ENCODE measurements at places on chromosomes 2 and 18.
A peak's percentile ranks its signal among the peaks of the same experiment; 100 is the strongest.

DNA sequence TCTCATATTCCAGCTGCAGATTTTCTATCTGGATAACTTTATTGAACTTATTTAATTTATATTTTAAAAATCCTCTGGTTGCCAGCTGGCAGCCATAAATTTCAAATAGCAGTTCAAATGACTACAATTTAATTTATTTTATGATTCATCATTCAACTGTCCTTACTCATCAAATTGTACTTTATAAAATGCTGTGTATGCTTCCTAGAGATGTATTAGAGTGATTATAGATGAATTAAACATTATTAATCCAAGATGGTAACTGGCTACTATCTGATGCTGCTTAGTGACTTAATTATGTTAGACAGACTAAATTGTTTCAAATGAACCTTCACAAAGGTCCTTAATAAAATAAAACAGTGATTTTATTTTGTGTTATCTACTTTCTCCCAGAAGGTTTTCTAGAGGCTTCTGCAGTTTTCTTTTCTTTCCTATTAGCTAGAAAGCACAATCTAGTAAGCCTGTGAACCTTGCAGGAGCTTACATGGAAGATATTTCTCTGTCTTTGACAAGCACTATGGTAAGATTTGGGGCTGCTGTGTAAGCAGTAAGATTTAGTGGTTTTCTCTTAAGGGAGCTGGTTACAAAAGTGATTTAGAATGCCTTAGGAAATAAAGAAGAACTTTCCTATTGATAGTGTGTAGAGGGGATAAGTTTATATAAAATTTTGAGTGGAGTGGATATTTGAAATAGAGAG is 322.3 kb downstream of the FSIP2 start:
- no peak for DNase-seq

- DNase-seq = peak; percentile 38
These were observed 48.3 kb upstream of the ACAA2 start for GRCh38 chr18:49861659-49862058.

DNA sequence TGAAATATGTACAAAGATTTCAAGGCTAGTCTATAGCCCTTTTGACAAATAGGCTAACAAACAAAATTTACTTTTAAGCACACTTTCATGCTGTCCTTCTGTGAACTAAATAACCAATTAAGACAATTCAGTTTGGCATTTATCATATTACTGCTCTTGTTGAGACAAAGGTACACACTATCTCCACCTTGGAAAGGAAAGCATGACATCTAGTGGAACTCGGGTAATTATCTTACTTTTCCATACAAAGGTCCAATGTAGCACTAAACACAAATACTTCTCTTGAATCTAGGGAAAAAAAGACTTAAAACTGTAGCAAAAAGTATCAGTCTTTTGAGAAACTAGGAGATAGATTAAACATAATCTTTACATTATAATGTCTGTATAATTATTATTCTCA is 125.0 kb upstream of the CD226 start:
- no peak for DNase-seq

DNA sequence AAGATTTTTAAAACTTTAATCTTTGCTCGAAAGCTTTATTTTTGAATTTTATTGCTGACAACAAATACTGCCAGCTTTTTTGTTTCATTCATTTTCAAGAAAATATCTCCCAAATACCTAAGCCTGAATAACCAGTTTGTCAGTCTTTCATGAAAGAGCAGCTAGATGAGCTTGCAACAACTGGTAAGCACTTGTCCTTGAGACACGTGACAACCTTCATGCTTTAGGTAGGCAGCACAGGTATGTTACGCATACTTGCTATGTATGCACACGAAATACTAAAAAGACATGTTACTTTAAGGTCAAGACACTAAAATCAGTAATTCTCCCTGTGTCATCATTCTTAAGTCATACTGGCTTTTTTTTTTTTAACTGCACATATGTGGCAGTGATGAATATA is 12.3 kb downstream of the CEBPZ start:
- no peak for DNase-seq

GRCh38 chr18:35580701-35581539 is 620 bp upstream of the GALNT1 start:
- peak; percentile 69 for DNase-seq

GRCh38 chr18:62318228-62319180 is 6.6 kb upstream of the TNFRSF11A start:
- DNase-seq = no peak

- DNase-seq = peak; percentile 46
These were observed 9.5 kb downstream of the RTTN start for GRCh38 chr18:70195852-70196434.

DNA sequence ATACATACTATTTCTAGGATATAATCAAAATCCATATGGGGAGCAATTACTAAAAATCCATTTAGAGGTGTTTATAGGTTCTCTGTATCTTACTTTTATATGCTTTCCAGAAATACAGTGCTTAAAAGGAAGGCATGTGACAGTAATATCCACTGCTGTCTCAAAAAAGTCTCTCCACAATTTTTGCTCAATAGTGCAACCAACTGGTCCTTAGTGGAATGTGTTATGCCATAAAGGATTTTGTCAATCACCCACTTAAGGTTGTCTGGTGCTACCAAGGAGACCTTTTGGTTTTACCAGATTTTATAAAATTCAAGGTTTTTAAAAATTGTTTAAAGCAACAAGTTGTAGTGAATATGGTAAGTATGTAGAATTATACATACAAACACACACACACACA is 328.5 kb upstream of the DSEL start:
- DNase-seq = no peak

DNA sequence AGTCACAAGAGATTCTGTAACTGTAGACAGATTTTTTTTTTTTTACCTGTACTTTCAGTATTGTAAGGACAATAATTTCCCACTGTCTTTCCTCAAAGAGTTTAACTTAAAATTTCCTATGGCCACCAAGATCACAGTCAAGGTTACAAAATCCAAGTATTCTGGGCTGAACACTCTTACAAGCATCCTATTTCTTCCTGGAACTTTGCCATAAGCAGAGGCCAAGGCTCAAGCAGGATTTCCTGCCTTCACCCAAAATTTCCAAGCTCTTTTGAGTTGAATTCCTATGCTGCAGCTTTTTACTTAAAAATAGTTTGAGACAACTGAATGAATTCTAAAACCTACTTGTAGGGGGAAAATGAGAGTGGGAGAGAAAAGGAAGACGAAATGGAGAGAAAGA is 299.4 kb downstream of the ZNF516 start:
- DNase-seq = no peak

- no peak for DNase-seq
These were observed 21.1 kb upstream of the GALNT5 start for GRCh38 chr2:157236404-157236803.

GRCh38 chr2:23489471-23490322 is 104.7 kb downstream of the KLHL29 start:
- DNase-seq = peak; percentile 40

DNA sequence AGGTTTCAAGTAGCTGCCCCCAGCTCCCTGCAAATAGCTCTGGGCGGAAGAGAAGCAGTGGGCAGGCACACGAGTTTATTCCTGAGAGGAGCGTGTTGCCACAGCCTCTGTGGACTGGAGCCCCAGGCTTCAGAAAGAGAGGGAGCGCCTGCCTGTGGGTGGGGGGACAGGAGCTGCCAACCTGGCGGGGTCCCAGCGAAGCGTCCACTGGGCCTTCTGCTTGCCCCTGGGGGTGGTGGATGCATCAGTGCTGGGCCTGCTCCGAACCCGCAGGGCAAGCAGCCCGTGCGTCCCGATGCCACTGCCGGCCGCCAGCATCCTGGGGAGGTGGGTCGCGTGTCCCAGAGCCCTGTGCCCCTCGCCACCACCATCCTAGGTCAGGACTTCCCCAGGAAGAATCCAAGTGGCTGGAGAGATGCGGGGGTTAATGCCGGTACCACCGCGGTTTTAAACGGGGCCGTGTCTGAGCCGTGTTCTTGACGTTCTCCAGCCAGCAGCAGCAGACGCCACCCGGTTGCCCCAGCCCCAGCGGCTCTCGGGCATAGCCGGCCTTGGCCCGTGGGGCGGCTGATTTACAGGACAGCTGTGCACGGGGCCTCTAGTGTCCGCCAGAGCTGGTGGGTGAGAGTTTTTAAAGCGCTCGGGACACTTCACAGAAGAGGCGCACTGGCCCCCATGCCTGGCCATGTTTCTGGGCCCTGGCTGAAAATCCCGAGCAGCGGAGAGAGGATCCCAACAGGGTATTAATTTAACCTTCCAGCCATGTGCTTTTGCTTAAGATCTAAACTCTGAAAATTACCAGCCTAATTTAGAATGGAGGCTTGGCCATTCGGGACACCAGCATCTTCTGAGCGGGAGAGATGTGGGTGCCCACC is 84.7 kb downstream of the NFATC1 start:
- DNase-seq = no peak

DNA sequence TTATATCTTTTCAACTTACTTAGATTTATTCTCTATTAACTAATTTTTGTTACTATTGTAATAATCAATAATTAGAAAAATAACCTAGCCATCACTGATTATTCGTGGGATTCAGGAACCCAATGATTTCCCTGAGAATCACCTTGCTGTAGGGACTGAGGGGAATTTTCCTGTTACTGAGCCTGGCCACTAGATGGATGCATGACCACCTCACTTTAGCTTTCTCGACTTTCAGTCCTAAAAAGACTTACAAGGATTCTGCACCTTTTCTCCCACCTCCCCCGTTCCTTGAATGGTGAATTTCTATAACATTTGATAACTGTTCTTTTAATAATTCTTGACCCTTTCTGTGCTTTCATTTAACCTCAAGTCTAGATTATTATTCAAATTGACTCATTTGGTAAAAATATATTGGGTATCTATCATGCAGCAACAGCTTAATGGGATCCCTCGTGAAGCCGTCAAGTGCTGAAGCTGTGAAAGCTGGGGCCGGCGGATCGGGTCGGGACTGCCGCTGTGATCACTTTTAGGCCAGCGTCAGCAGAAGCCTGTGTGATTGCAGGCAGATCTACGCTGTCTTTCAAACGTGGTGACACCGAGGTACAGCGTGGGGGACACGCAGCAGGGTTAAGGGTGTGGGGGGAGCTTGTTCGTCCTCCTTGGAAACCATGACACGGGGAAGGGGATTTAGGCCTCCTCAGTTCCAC is 38.8 kb upstream of the TMEM18 start:
- no peak for DNase-seq

DNA sequence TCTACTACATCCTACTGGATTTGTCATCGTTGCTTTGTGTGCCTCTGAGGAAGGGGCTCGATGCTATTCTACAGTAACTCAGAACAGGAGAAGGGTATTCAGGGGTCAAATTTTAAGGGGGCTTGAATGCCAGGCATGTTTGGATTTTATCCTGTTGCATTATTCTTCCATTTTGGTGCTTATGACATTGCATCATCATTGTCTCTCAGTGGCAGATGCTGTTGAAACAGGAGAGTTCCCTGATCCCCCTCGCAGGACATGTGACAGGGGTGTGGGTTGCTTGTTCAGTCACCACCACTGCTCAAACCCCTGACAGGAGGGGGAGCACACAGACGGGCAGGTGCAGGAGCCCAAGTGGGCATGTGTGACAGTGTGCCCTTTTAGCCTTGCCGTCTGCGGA is 156.7 kb downstream of the SLC4A3 start:
- no peak for DNase-seq

DNA sequence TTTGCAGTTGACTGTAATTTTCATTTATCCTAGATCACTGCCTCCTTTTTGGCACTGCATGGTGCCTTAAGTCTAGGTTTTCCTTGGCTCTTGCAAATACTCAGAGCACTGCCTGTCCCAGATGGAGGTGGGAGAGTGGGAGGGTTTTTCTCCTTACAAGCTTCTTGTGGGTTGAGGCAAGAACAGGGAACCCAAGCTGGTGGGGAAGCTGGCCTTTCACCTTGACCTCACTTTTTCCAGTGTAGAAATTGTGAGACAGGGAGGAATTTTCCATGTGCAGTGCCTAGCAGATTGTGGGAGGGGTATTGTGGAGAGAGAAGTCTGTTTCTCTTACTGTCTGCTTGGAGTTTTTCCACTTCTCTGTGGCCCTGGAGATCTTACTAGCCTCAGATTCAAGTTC is 21.5 kb downstream of the GALNT1 start:
- DNase-seq = no peak

- no peak for DNase-seq
These were observed 22.4 kb downstream of the RRM2 start for GRCh38 chr2:10144771-10145518.

DNA sequence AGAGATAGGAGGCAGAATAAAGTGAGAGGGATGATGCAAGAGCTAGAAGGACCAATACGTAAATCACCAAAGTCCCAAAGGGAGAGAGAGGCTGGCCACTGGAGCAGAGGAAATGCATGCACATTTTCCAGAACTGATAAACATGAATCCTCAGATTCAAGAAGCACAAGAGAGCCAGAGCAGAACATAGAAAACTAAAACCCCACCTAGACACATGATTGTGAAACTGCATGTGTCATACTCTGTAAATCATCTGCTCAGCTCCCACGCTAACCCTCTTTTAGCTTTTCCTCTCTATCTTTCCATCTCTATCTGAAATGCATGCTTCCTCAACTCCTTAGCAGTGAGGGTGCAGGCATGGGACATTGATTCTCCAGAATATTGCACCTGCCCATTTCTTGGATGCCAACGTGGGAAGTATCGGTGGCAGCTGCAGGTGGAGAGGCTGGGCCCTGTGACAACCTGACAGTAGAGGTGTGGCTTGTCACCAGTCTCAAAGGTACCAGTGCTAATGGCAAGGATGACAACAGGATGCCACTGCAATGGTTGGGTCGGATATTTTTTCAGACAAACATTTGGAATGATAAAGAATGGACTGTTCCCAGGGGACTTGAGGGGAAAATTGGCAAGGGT is 89.3 kb upstream of the OTOS start:
- peak; percentile 38 for DNase-seq

- no peak for DNase-seq
These were observed 140.0 kb upstream of the CYP1B1 start for GRCh38 chr2:38215993-38216392.

GRCh38 chr2:33719067-33719466 is 120.0 kb upstream of the FAM98A start:
- no peak for DNase-seq

- no peak for DNase-seq
These were observed 13.5 kb downstream of the SLC30A3 start for GRCh38 chr2:27249159-27249890.

GRCh38 chr2:143300536-143300935 is 171.3 kb downstream of the ARHGAP15 start:
- DNase-seq = peak; percentile 17

GRCh38 chr18:57154191-57154830 is 7.4 kb downstream of the BOD1L2 start:
- no peak for DNase-seq

DNA sequence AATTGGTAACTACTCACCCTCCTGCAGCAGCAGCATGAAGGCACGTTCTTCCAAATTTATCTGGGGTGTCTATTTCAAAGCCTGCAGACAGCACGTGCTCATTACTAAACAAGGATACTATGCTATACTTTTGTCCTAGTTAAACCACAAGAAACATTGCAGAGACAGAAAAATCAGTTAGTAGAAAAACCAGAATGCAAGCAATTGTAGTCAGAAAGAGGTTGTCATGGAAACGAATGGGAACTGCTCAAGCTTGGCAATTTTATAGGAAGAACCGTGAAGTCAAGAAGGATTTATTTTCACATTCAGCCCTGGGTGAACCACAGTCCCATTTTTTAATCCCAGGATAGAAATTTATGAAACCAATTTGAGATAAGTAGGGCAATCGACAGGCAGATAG is 162.2 kb upstream of the PGAP1 start:
- DNase-seq = peak; percentile 32

GRCh38 chr2:150860301-150860700 is 372.8 kb upstream of the RND3 start:
- DNase-seq = no peak
